ENCODE measurements at places on chromosomes 11 and 22.
A peak's percentile ranks its signal among the peaks of the same experiment; 100 is the strongest.

DNA sequence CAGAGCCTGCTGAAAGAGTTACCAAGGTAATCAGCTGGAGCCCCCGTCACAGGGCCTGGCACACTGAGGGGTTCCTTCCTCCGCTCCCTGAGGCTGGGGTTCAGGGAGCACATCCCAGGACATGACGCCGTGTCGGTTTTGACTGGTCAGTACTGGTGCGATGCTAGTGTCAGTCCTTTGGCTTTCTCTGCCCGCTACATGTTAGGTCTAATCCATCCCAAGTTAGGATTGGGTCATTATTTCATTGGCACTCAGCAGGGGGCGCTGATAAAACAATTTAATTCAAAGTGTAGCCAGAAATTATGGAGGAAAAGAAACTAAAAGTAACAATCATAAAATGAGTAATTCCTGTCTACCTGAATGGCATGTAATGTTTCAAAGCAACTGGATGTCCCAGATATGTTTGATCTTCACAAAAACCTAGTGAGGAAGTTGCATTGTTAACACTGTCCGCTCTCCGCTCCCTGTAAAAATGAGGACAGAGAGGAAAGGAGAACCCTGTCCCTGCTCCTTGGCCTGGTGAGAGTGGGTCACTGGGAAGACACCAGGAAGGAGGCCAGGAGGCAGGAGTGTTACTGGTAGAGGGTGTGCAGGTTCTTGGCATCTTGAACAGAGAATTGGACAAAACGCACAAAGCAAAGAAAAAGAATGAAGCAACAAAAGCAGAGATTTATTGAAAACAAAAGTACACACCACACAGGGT lies 27.1 kb downstream of the TSKU start:
- peak; percentile 20 for DNase-seq

DNA sequence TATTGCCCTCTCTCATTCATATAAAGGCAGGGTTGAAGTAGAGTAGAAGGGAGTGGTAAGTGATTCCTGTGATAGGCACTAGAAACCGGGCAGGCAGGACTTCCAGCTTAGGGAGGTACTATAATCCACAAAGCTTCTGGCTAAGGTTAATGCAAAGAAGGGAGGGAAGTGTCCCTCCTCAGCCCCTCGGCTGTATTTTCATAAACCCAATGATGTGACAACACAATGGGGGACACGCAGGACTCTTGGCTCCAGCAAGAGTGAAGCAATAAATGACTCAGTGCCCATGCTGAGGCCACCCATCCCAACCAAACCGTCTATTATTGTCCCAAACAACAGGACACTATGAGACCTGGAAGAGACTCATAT lies 90.7 kb downstream of the ETS1 start:
- DNase-seq = no peak

DNA sequence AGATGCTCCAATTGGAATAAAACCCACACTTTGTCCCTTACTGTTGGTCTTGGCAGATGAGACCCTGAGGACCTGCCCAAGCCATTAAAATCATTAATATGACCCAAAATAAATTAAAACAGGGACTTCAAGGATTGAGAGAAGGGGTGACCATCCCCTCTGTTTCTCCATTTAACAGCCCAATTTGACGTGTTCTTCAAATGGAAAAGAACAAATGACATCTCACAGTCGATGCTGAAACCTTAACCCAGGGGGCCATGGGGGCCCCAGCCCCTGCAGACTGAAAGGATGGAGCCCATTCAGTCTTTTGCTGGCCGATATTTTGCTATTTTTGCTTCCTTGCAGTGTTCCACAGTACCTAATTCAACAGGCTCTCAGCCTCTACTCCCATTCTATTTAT lies 20.5 kb downstream of the ZNF74 start:
- no peak for DNase-seq

GRCh38 chr11:77202941-77203900 lies 75.2 kb downstream of the MYO7A start:
- DNase-seq = no peak

DNA sequence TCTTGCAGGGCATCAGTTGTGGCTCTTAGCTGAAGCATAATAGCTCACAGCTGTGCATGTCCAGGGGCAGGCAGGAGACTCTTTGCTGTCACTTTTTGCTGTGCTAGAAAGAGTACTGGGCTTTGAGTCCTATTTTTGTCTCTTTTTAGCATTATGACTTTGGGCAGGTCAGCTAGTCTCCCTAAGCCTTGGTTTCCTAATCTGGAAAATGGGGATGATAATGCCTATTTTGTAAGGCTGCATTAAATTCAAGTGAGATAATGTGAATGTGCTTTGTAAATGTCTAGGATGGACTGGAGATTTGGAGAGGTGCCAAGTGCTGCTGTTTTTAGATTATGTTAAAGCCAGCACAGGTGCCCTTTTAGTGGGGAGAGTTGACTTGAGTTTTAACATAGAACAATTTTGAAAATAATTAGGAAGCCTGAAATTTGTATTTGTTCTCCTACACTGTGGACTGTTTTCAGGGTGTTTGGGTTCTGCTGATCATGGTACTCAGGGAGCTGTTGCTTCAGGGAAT lies 19.1 kb downstream of the CABIN1 start:
- DNase-seq = no peak

DNA sequence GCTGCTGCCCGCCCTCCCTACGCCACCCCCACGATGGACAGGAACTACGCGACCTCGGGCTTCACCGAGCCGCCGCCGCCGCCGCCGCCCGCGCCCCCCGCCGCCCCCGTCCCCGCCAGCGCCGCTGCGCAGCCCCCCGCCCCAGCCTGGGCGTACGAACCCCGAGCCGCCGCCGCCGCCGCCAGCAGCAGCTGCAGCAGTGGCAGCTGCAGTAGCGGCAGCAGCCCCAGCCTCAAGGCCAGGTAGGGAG lies 407 bp downstream of the QSER1 start:
- no peak for DNase-seq

DNA sequence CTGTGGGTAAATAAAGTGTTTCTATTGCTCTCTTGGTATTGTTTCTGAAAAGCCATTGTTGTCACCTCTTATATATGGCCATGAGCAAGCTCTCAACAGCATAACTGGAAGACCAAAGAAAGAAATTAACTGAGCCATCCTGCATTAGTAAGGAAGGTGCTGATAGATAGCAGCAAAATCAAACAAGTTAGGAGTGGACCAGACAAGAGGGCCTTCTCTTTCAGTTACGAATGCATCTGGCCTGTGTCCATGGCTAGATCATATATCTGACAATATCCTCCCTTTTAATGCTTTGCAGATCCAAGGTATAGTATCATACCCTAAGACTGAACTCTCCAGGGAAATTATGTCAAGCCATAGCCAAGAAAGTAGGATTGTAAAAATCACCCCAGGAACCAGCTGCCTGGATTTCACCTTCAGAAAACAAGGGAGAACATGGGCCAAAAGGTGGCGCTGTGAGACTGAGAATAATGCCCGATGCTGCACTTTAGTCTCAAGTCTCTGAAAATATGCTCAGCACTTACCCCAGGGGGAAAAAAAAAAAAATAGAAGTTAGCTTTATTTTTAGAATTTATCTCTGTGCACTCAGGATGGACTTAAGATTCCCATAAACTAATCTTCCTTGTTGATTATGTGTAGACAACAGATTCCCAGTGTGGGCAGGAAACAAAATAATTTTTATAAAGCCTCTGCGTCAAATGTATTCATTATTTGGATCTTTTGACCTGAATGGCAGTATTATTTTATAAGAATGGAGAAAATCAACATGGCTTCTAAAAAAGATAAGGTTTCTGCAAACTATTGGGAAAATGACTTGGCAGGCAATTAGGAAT lies 415.1 kb downstream of the ETS1 start:
- peak; percentile 82 for DNase-seq

DNA sequence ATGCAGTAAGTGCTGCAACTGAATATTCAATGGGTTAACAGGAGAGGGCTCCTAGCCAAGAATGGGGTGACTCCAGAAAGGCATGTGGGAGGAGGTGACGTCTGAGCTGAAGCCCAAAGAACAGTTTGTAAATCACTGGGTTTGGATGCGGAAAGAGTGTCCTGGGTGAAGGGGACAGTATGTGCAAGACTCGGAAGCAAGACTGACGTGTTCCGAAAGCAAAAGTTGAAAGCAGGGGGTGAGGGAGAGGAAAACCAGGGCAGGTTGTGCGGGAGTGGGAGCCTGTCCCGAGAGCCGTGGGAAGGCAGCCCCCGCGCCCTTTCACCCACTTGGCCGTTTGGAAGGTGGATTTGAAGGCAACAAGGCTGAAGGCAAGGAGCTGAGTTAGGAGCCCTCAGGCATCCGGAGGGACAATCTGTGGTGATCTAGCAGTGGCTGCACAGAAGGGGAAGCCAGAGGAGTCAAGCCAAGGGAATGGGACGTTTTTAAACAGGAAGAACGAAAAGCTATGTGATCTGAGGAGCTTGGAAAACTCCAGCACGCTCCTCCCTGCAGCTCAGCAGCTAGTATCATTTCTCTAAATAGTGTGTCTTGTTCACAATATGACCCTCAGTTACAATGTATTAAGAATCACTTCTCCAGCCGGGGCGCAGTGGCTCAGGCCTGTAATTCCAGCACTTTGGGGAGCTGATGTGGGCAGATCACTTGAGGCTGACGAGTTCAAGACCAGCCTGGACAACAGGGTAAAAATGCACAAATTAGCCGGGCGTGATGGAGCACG lies 7.7 kb downstream of the SLC25A18 start:
- peak; percentile 82 for DNase-seq

DNA sequence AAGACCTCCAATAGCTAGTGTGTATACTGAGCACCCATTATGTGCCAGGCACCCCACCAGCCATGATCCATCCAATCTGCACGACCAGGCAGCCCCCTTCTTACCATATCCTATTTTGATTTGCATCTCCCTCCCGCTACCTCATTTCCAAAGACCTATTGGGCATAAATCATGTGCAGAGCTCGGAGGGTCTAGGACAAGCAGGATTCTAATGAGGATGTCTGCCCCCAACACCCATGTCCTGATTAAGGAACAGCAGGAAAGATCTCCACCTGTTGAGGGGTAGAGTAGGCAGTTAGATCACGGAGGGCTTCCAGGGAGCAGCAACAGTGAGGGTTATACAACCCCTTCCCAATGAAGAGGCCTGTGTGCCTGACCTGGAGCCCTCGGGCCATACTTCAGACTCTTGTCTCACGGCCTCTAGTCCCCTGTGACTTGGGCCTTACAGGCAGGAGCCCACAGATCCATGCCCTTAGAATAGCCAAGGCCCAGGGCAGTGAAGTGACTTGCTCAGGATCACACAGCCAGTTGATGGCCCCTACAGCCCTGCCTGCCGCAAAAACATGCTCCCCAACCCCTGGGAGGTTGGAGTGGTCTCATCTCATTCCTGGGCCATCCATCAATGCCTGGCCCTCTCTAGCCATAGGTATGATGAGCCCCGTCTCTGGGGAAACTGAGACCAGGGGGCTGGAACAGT lies 3.5 kb downstream of the RAB3IL1 start:
- DNase-seq = no peak

GRCh38 chr11:130391711-130392110 lies 36.7 kb downstream of the ADAMTS8 start:
- no peak for DNase-seq

DNA sequence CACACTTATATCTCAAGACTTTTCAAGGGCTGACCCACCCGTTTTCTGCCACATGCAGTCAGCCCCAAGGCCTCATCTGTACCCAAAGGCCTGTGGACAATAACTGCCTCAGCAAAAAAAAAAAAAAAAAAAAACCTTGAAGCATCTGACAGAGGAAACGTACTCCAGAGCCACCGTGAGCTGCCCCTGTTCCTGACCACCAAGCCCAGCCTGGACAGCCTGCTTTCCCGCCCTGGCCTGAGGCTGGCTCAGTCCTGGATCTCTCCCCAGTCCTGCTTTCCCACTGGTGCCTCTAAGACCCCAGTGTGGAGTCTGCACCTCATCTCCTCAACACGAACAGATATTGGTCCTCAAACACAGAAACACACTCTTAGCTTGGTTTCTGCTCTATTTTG lies 66.5 kb downstream of the SLC35F2 start:
- DNase-seq = no peak

DNA sequence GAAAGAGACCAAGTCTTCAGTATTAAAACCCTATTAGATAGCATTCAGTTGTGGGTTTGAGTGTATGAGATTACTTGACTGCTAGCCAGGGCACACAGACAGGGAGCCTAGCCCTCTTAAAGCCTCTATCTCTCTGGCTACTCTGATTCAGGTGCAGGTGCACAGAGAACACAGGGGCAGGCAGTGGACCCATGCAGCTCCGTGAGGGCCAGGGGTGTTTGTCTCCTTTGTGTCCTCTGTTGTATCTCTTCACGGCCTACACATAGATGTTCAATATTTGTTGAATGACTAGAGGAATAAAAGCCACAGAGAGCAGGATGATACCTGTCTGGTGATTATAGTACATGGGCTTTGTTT lies 21.5 kb upstream of the AIFM3 start:
- DNase-seq = no peak

GRCh38 chr22:48761546-48761945 lies 1066.1 kb downstream of the BRD1 start:
- no peak for DNase-seq

DNA sequence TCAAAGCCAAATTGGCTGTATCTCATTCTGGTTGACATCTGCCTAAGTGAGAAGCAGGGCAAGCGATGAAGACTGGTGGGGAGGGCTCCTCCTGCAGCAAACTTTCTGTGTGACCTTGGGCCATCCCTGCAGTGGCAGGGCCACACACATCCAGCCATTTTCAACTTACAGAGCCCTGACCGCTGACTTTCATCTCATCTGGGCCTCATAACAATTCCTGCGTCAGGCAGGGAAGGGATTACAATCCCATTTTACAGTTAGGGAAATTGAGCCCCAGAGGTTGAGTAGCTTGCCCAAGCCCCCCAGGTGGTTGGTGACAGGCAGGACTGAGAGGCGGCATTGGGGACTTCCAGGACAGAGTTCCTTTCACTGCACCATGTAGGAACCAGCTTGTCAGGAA lies 21.9 kb downstream of the TPBGL start:
- no peak for DNase-seq

Measured in midbrain (tissue), 1 donor.